Cerebellar nuclear complex (tissue), 1 donor: ENCODE measurements at places on chromosomes 1 and 21.
A peak's percentile ranks its signal among the peaks of the same experiment; 100 is the strongest.

DNA sequence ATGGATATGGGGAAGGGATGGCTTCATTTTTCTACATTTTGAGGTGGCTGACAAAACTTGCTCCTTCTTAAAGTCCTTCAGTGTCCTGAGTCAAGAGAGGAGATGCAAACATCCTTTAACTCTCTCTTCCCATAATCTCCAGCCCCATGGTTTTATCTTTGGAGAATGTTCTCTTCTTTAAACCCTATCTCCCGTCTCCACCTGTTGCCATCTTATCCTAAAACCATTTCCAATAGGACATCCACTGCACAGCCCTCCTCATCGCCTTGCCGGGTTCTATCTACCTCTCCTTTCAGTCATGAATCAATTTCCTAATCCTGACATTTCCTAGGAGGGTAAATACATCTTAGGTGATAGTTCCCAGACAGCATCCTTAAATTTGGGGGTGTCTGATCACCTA, 44.2 kb upstream of the KCNE2 start:
- DNase-seq, result no peak

DNA sequence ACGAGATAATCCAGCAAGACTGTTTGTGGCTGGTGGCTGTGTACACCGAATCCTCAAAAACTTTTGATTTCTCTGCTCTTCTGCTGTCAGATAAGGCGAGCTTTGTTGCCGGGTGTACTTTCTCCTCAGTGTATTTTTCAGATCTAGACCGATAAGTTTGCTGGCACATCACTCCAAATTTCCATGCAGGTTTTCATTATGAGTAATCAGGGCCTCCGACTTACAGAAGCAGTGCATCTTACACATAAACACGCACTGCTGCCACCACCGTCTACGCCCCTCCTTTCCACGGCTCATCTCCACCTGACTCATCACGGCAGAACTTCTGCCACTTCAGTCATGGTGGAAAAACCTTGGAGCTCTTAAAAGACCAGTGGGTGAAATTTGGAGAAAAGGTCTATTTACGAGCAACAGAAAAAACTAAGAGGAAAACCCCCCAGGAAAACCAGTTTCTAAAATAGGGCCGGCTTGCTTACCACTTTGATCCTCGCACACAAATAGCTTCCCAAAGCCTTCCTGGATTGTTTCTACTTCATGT, 7.7 kb downstream of the ZBTB21 start:
- no peak for DNase-seq

DNA sequence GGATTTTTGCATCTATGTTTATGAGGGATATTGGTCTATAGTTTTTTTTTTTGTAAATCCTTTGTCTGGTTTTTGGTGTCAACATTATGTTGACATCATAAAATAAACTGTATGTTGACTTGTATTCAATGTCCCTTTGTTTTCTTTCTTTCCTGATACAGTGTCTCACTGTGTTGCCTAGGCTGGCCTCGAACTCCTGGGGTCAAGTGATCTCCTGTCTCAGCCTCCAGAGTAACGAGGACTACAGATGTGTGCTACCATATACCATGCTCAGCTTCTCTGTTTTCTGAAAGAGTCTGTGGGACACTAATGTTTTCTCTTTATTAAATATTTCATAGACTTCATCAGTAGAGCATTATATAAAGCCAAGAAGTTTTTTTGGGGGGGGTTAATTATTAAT, 18.3 kb downstream of the MAN1C1 start:
- DNase-seq, result no peak

DNA sequence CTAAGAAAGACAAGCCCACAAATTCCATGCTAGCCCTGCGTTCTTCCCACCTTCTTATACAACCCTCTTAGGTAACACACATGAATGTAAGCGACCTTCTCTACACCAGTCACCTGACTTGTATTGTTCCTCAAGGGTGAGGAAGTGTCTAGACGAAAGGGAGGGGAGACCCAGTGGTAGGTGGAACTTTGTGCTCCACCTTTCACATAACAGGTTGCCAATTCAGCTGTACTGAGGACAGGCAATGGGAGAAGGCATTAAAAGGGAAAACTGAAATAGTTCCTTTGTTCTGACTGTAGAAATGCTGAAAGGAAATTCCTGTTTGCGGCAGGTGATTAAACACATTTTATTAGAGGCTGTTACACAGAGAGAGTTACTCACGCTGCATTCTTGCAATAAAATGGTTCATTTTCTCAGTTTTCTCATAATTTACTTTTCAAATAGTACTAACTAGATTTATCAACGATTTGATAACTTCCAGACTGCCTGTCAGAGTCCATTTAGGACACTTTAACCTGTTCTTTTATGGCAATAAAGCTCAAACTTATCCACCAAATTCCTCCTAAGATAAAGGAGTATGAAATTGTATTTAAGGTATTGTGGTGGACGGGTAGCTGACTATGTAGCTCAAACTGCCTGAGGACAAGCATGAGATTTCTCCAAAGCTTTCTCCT, 17.8 kb upstream of the CHRM3 start:
- no peak for DNase-seq

GRCh38 chr21:44986471-44987291, 46.9 kb downstream of the SLX9 start:
- no peak for DNase-seq

- no peak for DNase-seq
These were observed 615.5 kb downstream of the AJAP1 start for GRCh38 chr1:5269901-5270300.

- no peak for DNase-seq
These were observed 5.8 kb upstream of the EPS8L3 start for GRCh38 chr1:109769330-109770078.

GRCh38 chr1:15937706-15938168, 38.2 kb downstream of the ZBTB17 start:
- DNase-seq, result no peak

DNA sequence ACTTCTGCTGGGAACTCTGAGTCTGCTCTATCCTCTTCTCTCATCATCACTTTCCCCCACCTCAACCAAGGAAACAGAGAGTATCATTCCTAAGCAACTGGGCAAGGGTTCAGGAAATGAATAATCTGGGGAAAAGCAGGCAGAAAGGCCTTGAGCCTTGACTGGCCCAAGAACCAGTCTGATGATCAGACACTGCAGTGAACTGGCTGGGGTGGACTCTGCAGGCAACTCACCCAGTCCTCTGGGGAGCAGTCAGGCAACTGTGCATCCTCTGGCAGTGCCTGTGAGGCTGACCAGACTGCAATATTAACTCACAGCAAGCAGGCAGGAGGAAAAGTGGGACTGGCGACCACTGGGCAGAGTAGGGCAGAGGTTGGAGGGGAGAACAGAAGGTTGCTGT, 991 bp downstream of the ANKRD35 start:
- DNase-seq, result no peak

DNA sequence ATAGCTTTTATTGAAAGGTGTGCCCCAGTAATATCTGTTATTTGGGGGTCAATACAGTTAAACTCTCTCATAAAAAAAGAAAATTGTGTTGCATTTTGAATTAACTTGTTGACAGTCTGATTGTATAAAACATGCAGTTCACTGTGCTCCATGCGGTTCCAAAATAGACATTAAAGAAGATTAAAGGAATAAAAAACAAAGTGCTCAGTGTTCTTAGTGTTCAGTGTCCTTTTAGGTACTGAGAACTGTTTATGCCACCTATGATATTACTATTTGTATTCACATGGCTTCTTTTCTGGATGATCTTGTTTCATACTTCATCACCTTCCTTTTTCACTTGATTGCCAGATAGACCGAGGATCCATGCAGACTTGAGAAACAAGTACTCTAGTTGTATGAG, 15.3 kb upstream of the SGIP1 start:
- no peak for DNase-seq

DNA sequence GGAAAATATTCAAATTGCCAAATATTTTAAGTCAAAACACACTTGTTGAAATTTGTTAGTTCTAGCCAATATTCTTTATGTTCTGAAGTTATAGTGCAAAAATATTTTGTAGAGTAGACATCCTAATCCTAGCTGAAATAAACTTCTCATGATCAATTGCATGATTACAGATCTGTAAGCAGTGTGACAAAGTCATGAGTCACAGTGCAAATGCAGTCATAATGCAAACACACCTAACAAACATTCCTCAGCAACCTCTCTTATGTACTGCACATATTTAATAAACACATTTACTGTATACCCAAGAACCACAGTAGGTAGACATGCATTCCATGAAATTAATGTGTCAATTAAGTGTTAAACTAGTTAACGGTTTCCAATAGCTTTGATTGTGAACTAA, 1857.4 kb downstream of the NCAM2 start:
- no peak for DNase-seq

DNA sequence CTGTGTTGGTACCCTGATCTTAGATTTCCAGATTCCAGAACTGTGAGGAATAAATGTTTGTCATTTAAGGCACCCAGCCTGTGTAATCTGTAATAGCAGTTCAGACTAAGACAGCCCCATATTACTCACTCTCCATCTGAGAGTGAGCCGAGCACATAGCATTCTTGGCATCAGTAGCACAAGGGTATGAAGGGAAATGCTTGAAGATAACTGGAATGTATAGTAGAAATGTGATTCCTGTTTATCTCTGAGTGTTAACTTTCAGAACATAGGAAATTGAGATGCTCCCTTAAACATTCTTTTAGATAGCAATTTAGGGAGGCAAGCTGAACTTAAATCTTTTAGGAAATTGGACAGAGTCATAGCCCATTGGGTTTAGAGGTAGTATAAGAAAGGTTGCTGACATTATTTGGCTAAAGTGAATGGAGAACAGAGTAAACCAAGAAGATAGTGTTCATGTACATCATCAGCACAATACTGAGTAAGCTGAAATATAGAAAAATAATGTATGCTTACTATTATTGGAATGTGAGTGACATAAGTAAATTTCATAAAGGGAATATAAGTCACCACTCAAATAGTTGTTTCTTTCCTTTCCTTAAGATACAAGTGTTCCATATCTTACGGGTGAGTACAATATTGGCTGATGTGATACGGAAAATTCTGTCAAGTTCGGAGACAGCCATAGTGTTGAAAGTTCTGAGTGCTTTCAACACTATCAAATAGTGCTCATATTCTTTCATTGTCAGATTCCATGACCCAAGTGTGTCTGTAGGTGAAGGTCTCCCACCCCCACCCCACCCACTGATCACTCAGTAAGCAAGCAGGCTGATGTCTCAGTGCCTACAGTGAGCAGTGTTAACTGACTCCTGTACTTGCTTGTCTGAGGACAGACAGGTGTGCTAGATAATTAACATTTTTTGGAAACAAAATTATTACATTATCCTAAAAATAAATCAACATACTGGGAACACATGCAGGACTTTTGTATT, 73.7 kb downstream of the LRRC8D start:
- no peak for DNase-seq

DNA sequence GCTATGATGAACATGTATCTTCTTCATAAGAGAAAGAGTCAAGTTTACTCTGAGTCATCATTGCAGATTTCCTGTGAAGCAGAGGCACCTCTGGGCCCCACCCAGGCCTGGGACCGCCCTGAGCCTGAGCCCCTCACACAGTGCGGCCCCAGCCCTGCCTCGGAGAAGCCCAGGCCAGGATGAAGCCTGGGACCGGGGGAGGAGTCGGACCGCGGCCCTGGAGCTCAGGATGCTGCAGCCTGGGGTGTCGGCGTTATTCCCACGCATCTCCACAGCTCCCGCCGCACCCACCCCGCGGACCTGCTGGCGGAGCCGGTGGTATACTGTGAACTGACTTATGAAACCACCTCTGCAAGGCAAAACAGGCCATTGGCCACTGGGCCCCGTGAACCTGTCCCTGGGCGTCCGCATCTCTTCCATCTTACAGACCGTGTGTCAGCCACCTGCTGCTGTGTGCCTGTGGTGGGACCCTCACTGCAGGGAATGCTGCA, 2.4 kb upstream of the COL6A1 start:
- DNase-seq, result no peak

GRCh38 chr1:63670164-63670563, 77.0 kb downstream of the PGM1 start:
- no peak for DNase-seq

GRCh38 chr1:183417772-183418491, at the start of gene NMNAT2:
TSS of gene NMNAT2 (minus strand) at chr1:183418380. CDS start at chr1:183418267, 113 bp downstream.
- DNase-seq, result peak; percentile 52

- no peak for DNase-seq
These were observed 5.7 kb downstream of the KRTCAP2 start for GRCh38 chr1:155167166-155168104.

DNA sequence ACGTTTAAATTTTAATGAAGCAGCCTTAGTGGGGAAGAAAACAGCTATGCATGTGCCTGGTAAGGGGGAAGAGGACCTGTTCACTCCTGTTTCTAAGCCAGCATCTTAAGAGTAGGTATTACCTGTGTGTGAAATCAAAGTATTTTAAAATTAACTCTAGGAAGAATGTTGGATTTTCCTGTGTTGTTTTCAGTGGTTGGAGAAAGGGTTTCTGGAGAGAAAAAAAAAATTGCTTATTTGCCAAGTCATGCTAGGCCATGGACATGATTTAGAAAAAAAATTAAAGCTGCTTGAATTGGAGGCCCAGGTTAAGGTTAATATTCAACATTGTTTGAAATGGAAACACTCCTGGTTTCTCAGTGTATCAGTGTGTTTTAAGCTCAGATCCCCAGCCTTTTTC, 42.9 kb upstream of the DNAJC6 start:
- no peak for DNase-seq

GRCh38 chr1:239700667-239701066, 314.3 kb downstream of the CHRM3 start:
- DNase-seq, result no peak

DNA sequence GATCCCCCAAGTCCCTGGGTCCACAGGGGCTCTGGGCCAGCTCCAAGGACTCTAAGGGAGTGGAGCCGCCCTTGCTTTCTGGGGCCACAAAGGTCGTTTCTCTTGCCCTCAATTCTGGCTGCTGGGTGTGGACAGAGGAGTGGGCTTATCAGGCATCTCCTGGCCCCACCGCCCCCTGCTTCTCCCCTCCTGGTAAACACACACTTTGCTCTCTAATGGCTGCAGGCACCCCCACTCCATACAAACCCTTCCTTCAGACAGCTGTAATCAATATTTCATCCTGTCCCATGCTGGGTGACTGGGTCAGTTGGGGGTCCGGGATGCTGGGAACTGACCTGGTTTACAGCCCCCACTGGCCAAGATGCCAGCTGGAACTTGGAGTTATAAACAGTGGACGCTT, 67.5 kb downstream of the PRDM16 start:
- no peak for DNase-seq

- no peak for DNase-seq
These were observed 2.3 kb downstream of the ETS2 start for GRCh38 chr21:38807986-38808385.

DNA sequence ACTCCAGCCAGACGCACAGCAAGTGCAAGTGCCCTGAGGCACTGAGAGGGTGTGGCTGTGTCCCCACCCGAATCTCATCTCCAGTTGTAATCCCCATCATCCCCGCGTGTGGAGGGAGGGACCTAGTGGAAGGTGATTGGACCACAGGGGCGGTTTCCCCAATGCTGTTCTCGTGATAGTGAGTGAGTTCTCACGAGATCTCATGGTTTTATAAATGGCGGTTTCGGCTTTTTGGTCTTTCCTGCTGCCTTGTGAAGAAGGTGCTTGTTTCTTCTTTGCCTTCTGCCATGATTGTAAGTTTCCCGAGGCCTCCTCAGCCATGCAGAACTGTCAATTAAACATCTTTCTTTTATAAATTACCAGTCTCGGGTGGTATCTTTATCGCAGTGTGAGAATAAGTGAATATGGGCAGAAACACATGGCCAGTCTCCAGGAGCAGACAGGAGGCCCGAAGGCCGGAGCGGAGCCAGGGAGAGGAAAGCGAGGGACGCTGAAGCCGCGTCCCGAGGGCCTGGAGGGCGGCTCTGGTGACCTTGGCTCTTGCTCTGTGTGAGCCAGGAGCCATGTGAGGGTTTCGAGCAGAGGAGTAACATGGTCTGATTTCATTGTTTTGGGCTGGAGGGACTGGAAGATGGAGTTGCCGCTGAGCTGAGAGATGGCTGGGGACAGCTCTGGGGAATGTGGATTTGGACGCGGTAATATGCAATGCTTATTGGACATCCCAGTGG, 76.0 kb upstream of the C1orf174 start:
- no peak for DNase-seq
